ENCODE measurements at places on chromosomes 12 and 14.
A peak's percentile ranks its signal among the peaks of the same experiment; 100 is the strongest.

- DNase-seq = no peak
These were observed 50.0 kb downstream of the SSPN start for GRCh38 chr12:26245175-26245942.

- DNase-seq = no peak
These were observed 151.8 kb upstream of the NTF3 start for GRCh38 chr12:5280086-5280485.

GRCh38 chr12:104462931-104463339 lies 6.2 kb downstream of the CHST11 start:
- no peak for DNase-seq

DNA sequence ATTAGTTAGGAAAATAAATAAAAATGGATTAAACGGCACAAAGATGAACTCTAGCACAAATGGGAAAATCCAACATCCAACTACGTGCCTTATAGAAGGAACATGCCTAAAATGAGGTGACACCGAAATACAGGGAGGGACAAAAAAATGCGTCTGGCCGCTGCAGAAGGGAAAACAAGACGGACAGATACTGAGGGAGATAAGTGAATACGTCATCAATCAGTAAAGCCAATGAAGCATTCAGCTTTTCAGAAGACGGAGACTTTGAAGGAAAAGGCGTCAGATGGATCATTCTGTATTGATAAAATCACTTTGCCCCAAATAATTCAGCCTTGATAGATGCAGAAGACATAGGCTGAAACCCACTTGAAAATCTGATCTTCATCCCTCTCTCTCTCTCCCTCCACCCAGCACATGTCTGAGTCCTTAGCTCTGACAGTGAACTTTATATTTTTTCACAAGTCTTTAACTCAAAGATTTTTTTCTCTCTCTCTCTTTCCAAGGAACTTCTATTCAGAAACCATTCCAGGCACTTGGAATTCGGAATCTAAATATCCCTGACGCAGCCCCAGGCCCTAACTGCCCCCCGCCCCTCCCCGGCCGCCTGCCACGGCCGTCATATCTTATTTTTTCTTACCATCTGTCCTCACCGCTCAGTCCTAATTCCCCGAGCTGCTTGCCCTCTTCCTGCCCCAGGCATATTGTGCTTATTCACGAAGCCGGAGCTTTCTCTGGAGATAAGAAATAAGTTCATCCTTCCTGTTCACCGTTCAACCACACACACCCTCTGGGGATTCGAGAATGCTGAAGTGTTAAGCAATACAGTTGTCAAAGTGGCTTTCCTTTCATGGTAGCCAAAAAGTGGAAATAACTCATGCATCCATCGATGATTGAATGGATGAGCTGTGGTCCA lies 35.5 kb upstream of the RFLNA start:
- DNase-seq = peak; percentile 19

DNA sequence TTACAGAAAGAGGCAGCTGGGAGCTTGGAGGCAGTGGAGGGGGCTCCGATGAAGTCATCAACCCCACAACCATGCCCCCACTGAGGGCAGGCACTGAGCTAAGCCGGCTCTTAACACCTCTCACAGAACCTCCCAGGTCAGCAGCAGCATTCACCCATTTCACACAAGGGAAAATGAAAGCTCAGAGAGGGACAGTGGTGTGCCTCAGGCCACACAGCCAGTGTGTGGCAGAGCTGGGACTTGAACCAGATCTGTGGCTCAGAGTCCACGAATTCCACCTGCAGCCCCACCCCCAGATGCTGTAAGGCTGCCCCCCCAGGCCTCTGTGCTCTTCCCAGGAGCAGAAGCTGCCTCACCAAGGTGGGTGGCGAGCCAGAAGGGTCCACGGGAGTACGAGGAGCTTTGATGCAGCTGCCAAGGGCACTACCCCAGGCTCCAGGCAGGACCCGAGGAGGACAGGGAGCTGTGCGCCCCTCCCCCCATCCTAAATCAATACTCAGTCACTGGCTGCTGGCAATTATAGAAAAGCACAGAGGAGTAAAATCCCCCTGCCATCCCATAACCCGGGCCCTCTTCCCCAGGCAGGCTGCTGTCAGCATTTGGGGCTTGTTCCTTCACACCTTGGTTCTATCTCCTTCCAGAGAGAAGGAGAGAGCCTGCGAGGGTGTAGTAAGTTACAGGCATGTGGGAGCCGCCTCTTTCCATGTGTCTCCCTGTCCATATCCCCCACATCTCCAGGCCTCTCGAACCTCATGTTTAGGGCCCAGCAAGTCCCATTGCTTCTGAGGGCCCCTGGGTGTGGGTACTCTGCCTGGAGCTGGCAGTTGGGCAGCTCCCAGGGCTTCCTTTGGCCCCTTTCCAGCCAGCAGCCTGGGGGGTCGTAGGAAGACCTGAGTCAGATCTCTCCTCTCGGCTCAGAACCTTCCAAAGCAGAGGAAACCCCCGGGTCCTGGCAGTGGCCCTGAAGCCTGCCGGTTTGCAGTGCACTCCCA lies 47.6 kb downstream of the FAM222A start:
- no peak for DNase-seq

DNA sequence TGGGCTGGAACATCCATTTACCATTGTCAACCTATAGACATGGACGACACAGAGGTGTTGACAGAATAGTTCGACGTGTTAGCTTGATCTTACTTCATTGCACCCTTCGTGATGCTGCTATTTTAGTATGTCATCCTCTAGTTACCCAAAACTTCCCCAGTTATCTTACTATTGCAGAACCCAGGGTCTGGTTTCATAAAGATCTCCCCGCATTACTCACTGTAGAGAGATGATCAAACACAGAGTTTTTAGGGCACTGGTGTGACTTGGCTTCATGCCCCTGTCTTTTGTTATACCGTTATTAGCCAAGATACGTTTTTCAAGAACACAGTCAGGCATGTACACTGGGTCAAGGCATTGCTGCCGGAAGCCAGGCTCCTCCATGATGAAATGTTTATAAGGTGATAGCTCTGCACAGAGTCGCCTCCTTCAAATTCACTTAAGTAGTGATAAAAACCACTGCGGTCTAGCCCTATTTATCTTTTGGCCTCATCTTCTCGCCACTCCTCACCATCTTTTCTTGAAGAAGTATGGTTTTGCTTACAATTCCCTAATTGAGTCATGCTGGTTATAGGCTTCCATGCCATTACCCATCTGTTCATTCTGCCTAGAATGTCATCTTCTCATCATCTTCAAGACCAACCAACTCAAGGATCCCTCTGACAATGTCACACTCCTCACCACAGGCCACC lies 1127.9 kb downstream of the VRK1 start:
- DNase-seq = no peak

- no peak for DNase-seq
These were observed 19.2 kb downstream of the TBX3 start for GRCh38 chr12:114664651-114665320.

DNA sequence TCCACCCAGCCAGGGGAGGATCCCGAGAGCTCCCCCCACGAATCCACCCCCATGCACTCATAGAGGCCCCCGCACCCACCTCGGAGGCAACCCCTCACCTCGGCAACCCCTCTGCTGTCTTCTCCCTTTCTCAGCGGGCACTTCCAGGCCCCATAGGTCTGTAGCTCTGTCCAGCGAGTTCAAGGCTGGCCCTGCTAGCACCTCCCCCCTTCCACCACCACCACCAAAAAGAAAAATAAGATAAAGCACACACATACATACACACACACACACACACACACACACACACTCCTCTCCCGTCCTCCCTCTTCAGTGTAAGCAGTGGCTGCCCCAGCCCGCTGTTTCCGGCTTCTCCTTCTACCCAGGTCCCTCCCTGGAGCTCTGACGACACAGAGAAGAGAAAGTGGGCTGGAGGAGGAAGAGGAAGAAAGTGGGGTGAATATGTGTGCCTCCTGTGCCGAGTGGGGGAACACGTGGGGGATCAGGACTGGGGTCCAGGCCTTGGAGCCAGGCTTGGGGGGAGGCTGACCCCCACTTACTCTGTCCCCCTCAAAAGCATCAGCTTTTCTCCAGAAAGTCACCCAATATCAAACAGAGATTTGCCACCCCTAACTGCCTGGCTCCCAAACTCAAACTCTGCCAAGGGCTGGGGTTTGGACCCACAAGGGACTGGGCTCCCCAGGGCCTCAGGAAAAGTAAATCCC lies at the start of gene STAT6:
STAT6 (minus strand) TSS at position 332 of the 704 bp plus-strand sequence. CDS start 3,084 bp downstream, outside the sequence.
- DNase-seq = peak; percentile 82

DNA sequence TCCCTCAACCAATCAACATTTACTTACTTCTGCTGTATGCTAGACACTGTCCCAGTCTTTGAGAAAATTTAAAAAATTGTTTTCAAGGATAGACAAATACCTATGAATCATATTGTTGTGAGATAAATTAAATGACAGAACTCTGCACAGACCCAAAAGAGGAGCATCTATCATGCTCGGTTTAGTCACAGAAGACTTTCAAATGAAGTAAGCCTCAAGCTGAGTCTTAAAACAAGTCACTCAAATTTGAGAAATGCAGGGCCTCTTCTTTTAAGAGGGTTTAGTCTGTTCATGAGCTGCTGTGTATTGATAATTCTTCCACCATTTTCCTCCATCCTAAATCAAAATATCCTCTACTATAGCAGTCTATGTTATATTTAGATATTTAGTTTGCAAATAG lies 24.4 kb upstream of the COCH start:
- no peak for DNase-seq

DNA sequence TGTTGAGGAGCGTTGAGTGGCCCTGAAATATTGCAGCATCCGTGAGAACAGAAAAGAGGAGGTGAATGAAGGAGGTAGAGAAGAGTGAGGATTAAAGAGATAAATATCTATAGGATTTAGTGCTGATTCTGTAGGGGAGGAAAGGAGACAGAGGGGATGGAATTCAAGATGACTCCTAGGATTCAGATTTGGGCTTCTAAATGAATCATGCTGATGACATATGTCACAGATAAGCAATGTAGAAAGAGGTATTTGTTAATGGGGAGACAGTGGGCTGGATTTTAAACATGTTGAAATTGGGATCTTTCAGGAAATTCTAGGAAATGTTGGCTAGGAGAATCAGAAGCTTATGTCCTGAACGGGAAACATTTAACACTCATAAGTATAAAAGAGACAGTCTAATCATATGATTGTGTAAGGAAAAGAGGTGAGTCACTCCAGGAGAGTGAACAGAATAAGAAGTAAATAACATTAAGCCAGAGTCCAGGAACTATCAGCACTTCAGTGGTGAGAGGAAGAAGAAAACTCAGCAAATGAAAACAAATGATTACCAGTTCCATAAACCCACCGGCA lies 58.1 kb upstream of the DIO2 start:
- peak; percentile 38 for DNase-seq

GRCh38 chr12:91327889-91328288 lies 145.3 kb upstream of the DCN start:
- no peak for DNase-seq

DNA sequence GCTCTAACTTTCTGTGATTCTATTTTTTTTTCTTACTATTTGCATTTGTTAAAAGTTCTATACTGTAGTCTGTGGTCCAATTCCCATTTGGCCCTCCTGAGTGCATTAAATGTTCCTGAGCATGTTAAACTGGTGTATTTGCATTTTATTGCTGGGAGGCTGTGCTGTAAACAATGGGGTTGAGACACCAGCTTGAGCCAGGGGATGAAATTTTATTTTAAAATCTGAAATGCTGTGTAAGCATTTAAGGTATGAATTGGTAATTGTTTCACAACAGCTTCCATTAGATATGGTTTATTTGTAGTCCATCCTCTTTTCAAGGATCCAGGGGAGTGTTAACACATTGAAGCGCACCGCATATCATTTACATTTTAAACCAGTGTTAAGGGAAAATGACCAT lies 89.9 kb upstream of the RFX4 start:
- DNase-seq = no peak

DNA sequence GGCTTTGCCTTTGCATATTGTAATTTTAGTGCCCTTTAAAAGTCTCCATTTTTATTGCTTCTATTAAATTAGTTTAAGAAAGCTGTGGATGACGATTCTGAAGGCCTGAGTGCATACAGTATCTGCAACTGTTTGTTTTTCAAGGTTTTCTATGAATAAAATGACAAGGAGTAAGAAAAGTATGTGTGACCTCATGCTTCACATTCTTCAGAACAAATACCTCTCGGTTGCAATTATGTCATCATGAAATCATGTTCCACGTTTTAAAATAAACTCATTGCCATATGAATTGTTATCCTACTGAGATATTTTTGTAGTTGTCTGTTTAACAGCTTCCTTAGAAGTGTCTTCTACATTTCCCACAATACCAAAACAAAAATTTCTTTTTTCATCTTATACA lies 374.6 kb downstream of the MDGA2 start:
- no peak for DNase-seq

GRCh38 chr14:93952829-93953228 lies 23.5 kb downstream of the ASB2 start:
- no peak for DNase-seq

GRCh38 chr14:89248411-89249064 lies 168.5 kb downstream of the FOXN3 start:
- no peak for DNase-seq

- no peak for DNase-seq
These were observed 748.8 kb downstream of the C12orf50 start for GRCh38 chr12:87280356-87280755.

DNA sequence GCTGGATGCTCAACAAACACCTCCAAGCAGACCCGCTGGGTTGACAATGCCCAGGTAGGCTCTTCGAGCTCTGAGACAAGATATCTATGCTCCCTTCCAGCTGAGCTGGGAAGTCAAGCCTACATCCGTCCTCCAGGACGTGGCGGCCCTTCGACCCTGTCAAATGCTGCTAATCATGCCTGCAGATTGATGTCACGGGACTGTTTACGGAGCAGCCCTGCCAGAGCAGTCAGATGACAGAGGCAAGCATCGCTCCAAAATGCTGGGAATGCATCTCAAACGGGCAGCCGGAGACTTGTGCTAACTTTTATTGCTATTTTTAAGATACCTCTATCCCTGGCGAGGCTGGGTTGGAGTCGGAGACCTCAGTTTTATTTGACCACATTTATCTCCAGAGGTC lies 139.2 kb downstream of the NTF3 start:
- DNase-seq = no peak
